ENCODE measurements at places on chromosomes 2 and 18.

DNA sequence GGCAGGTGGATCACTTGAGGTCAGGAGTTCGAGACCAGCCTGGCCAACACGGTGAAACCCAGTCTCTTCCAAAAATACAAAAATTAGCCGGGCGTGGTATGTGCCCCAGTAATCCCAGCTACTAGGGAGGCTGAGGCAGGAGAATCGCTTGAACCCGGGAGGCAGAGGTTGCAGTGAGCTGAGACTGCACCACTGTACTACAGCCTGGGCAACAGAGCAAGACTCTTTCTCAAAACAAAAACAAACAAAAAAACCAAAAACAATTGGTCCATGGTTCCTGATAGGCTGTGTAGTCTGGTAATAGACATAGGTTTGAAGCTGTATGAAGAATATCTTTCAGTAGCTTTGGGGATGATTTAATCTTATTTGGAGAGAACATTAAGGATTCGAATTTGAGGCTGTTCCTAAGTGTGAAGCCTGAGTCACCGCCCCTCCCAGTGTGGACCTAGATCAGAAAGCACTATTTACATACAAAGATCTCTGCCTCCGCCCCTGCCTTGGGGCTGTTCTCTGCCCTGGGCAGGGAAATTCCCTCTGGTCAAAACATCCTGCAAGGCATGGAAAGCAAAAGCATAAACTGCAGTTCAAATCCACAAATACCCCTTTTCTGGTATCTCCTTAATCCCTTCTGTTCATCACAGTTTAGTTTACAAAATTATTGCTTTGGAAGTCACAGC is 52.8 kb upstream of the PMAIP1 start:
- DNase-seq, result no peak

GRCh38 chr2:176454893-176455815 is 185.9 kb downstream of the MTX2 start:
- peak; percentile 74 for DNase-seq

DNA sequence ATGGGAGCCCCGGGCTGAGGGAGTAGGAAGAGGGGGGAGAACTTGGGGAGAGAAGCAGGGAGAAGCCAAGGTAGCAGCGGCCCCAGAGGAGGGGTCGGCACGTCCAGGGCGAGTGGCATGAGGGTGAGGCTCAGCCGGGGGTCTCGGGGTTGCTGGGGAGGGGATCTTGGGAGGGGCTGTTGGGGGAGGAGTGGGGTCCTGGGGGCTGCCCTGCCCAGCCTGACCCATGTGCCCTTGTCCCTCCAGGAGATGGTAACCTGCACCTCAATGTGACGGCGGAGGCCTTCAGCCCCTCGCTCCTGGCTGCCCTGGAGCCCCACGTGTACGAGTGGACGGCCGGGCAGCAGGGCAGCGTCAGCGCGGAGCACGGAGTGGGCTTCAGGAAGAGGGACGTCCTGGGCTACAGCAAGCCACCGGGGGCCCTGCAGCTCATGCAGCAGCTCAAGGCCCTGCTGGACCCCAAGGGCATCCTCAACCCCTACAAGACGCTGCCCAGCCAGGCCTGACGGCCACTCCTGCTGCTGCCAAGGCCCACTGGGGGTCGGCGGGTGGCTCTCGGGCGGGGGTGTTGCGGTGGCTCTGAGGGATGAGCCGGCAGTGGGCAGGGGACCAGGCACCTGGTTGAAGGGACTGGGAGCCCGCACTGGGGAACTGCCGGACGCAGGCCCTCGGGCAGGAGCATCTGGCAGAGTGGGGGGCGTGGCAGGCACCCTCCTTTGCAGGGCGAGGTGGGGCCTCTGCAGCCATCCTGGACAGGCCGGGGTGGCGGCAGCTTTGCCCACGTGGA is 9.0 kb upstream of the GAL3ST2 start:
- no peak for DNase-seq

DNA sequence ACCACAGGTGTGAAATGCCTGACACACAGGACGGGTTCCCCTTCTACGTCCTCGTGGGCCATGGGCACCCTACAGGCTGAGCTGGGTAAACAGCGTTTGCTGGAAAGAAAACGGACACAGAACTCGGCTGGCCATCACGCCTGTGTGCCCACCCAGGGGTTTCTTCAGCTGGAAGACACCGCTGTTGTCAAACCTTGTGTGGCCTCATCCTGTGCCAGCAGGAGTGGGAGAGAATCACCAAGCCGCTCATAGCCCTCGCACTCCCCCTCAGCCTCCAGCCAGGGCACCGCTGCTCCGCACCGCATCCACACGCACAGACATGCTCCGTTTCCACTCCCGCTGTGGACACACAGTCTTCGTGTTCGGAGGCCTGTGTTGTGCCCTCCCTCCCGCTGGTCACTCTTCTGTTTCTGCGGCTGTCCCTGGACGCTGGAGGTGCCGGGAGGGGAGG is 161.4 kb downstream of the PXDN start:
- no peak for DNase-seq

GRCh38 chr18:7366597-7366996 is 135.7 kb downstream of the LRRC30 start:
- DNase-seq, result no peak

GRCh38 chr2:61988462-61989366 is 83.2 kb downstream of the COMMD1 start:
- DNase-seq, result peak; percentile 36

DNA sequence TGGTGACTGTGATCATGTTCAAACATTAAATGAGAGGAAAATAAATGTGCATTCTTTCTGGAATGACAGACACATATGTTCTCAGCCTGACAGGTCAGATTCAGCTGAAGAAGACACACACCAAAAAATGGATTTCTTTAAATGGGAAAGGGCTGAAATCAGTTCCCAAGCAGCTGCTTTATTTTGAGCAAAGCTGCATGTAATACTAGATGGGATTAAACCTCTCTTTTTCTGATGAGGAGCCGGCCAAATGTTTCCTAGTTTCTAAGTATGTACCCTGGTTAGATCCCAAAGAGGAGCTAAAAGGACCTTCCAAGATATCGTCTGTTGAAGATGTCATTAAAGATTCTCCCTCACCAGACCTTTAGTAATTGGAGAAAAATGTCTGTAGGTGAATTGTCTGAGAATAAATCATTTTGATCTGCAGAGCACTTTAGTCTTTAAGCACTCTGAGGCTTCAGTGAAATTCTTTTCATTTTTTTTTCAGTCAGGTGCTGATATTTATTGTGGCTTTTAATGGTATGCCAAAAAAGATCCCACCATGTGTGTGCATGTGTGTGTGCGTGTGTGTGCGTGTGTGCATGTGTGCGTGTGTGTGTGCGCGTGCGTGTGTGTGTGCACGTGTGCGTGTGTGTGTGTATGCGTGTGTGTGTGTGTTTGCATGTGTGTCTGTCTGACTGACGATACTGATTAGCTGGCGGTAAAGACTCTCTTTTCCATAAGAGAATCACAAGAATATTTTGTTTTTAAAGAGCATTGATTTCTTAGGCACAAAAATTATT is 175.8 kb downstream of the IRS1 start:
- DNase-seq, result peak; percentile 57

DNA sequence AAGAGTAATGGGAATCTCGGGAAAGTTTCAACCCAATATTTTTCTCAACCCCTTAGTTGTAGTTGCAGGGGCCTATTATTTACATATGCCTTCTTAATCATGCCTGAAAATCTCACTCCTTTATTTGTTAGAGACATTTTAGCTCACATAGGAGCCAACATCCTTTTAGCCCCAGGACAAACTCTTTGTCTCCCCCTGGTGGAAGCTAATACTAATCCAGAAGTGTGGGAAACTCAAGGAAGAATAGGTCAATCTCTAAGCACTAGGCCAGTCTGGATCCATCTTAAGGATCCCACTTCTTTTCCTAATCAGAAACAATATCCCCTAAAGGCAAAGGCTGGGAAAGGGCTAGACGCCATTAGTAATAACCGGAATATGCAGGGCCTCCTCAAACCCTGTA is 550.9 kb upstream of the PKDCC start:
- no peak for DNase-seq

- DNase-seq, result peak; percentile 34
Observed at GRCh38 chr18:59268721-59269562, 4.3 kb downstream of the RAX start.

- no peak for DNase-seq
Observed at GRCh38 chr2:68880213-68880612, 9.0 kb upstream of the BMP10 start.

- no peak for DNase-seq
Observed at GRCh38 chr2:236653863-236654262, 84.2 kb downstream of the ACKR3 start.

- DNase-seq, result no peak
Observed at GRCh38 chr2:163630836-163631235, 105.0 kb downstream of the FIGN start.

DNA sequence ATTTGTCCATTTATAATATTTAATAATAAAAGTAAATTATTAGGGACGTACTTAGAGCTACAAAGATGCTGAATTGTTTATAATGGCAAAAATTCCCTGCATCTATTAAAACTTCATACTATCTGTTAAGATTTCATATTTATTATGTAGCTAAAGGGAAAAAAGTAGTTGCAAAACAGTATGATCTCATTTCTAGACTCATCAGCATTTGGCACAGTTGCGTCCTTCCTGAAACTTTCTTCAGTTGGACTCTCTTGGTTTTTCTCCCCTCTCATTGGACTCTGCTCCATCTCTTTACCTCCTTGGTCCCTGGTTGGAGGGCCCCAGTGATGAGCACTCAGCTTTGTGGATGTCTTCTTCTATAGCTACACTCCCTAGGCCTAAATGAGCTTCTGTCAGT is 99.6 kb downstream of the TMEM247 start:
- DNase-seq, result no peak

DNA sequence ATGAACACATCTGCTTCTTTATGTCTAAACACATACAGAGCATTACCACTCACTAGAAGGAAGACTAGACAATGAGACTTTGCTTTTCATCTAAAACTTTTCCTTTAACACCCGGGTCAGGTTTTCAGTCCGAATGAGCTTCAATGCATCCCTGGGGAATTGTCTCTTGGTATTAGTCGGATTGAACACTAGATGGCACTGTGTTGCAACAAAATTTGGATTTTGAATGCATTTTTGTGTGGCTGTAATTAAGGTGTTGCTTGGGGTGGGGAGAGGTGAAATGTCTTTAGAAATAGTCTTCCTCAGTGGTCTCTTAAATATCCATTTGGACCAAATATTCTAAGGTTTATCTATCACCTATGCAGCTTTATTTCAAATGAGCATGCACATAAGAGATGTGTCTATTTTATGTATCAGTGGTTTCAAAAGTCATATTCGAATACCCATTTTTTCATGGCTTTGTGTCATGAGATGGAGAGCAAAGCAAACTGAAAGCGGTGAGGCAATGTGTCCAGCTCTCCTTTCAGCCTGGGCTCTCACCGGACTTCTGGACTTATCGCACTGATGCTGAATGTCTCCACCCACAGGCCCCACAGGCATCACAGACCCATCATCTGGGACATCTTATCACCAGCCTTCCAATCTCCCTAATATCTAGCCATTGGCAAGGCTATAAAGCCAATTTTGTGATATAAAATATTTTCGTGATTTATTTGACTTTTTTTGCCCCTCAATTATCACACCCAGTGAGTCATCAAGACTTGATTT is 510.3 kb downstream of the RNF144A start:
- peak; percentile 71 for DNase-seq

DNA sequence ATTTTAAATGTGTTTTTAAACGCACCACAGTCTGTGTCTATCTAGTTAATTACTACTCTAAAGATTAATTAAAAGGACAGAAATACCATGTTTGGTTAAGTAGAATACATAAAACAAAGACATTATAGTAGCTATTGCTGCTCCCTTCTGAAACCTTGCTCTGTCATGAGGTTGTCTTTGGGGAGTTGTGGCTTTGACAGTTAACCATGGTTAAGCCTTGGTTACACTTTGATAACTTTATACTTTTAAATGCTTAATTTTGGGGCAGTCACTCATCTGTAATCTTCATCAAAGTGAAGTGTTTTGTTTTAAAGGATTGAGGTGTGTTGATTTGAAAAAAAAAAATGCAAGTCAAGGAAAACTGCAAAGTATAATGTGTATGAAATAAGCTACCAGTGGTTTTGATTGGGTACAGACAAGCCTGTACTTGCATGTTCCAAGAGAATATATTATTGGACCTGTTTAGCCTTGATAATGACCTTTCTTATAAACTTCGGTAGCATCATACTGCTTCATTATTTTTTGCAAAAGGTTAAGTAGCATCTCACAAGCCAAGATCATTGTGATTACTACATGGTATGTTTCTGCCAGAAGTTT is 29.8 kb upstream of the TBR1 start:
- DNase-seq, result no peak

GRCh38 chr18:79624356-79625170 is 55.0 kb upstream of the CTDP1 start:
- no peak for DNase-seq

- no peak for DNase-seq
Observed at GRCh38 chr2:205535001-205535400, 147.3 kb upstream of the NRP2 start.

- no peak for DNase-seq
Observed at GRCh38 chr2:11938196-11938595, 191.8 kb downstream of the LPIN1 start.

- DNase-seq, result peak; percentile 56
Observed at GRCh38 chr2:238905644-238906043, 57.8 kb downstream of the TWIST2 start.

- DNase-seq, result no peak
Observed at GRCh38 chr2:120463527-120463926, 117.6 kb downstream of the INHBB start.

GRCh38 chr2:45774688-45775244 is 123.3 kb downstream of the PRKCE start:
- no peak for DNase-seq

DNA sequence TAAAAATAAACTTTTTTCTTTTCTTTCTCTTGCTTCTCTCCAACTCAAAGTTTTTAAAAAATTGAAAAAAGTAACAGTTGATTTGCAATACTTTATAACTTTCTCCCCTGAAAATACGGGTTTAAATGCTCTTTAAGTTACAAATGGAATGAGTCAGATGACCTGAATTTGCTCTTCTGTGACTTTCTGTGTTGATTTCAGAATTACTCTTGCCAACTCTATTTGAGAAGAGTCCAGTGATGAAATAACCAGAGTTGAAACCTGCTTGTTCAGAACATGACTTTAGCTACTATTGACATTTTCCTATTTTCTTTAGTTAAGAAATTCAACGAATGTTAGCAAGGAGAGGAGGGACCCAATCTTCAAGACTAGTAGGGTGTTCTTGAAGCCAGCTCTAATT is 146.1 kb upstream of the ZSWIM2 start:
- DNase-seq, result peak; percentile 37

- peak; percentile 38 for DNase-seq
Observed at GRCh38 chr2:10410001-10410822, 37.9 kb downstream of the ODC1 start.

- DNase-seq, result peak; percentile 76
Observed at GRCh38 chr2:176931588-176932563, 280.7 kb upstream of the HNRNPA3 start.

DNA sequence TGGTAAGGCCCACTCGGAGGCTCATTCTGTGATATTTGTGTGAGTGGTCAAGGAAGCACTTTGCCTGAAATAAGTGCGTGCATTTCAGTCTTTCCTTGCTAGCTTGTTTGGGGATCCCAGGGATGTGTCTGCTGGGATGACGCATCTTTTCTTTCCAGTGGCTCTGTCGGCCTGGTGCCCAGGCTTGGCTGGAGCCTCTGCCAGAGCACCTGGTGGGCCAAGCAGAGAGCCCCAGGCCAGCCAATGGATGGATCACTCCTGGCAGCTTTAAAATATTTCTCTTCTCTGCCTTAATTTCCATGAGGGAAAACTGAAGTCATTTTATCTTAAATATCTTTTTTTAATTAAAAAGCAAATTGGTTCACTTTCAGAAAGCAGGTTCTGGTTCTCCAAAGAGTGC is 501.8 kb upstream of the HS6ST1 start:
- no peak for DNase-seq

GRCh38 chr2:69195706-69196105 is 182.7 kb downstream of the ANTXR1 start:
- DNase-seq, result no peak

- no peak for DNase-seq
Observed at GRCh38 chr2:215517391-215517790, 81.5 kb upstream of the FN1 start.
